ENCODE measurements at places on chromosomes 2 and 18.

DNA sequence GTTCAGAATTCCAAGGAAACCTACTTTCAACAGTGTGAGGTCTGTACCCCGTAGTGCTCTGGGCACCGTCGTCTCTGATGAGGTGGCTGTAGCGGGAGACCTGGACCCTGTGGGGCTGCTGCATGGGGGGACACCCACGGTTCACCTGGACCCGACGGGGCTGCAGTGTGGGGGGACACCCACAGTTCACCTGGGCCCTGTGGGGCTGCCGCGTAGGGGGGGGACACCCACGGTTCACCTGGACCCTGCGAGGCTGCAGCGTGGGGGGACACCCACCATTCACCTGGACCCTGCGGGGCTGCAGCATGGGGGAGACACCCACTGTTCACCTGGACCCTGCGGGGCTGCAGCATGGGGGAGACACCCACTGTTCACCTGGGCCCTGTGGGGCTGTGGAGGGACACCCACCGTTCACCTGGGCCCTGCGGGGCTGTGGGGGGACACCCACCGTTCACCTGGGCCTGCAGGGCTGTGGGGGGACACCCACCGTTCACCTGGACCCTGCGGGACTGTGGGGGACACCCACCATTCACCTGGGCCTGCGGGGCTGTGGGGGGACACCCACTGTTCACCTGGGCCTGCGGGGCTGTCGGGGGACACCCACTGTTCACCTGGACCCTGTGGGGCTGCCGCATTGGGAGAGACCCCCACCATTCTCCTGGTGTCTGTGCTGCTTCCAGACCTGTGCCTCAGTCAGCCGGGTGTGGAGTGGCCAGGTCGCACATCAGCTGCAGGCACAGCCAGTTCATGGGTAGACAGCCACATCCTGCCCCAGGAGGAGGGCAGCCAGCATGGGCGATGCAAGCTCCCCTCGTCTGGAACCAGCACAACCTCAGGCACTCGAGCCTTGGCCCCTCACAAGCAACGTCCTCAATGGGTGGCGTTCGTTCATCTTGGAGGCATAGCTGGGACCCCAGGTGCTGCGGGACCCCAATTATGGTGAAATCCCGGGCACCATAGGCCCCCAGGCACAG is 114.5 kb downstream of the TMEM18 start:
- no peak for DNase-seq

- no peak for DNase-seq
Measured at GRCh38 chr2:132911726-132912724, 242.0 kb upstream of the LYPD1 start.

GRCh38 chr2:208531361-208531760 is 124.8 kb downstream of the PTH2R start:
- DNase-seq = no peak

GRCh38 chr2:157334797-157335196 is 9.2 kb upstream of the ERMN start:
- DNase-seq = no peak

Measured in M059J (cell line).